ENCODE measurements at places on chromosomes 16 and 17.
A peak's percentile ranks its signal among the peaks of the same experiment; 100 is the strongest.

GRCh38 chr17:83076938-83077337 lies 2.5 kb upstream of the METRNL start:
- no peak for DNase-seq

- no peak for DNase-seq
These were observed 7.0 kb downstream of the TMIGD1 start for GRCh38 chr17:30326809-30327208.

DNA sequence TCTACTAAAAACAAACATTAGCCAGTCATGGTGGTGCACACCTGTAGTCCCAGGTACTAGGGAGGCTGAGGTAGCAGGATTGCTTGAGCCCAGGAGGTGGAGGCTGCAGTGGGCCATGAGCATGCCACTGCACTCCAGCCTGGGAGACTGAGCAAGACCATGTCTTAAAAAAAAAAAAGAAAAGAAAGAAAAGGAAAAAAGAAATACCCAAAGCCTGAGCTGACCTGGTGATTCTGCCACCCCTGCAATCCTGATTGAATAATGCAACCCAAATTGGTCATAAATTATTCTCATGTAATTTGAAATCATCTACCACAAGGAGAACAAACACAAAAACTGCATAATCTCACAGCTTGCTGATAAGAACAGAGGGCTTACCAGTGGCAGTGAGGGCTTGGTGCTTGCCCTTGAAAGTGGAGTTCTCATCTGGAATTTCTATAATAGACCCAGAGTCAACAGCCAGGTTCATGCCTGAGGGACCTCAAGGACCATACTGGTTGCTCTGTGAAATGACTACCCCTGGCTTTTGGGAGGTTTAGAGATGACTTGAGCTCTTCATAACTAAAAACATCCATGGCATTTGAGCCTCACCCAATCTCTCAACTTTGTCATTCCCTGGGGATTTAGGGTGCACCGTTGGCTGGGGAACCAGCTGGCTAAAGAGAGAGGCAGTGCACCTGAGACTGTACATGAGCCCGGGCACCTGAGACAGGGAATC lies 35.4 kb upstream of the TMC5 start:
- no peak for DNase-seq

- DNase-seq = no peak
These were observed 377.5 kb upstream of the DYNLRB2 start for GRCh38 chr16:80163339-80163738.

DNA sequence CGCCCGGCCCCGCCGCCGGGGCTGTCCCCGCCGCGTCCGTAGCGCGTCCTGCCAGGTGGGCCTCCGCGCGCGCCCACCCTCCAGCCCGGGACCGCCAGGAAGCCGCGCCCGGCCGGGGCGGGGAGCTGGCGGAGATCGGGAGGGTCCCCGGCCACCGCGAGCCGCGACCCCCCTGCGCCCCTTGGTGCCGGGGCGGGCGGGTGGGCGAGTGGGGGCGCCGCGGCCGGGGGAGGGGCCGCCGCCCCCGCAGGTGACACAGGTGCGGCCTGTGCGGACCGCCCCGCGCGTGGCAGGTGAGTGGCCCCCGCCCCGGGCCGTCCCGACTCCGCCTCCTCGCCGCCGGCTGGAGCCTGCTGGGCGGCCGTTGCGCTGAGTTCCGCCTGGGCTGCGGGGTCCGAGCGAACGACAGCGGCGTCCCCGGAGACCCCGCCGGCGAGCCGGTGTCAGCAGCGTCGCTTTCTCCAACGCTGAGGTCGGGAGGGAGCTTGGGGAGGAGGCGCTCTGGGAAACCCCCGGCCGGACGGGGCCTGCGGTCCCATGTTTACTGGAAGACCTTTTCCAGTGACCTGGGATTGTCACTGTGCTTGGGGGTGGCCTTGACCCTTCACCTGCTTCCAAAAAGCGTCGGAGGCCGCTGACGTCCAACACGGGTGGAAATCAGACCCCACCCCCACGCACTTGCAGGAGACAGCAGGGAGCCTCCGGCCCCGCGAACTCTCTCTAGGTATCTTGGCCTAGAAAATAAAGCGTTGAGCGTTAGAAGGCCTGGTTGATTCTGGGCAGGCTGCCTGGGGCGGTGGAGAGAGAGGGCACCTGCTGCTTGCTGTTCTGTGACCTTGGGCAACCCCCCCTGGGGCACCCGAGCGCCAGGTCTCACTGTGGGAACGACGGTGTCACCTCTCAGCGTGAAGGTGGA lies 542 bp downstream of the KLHL36 start:
- DNase-seq = peak; percentile 62

DNA sequence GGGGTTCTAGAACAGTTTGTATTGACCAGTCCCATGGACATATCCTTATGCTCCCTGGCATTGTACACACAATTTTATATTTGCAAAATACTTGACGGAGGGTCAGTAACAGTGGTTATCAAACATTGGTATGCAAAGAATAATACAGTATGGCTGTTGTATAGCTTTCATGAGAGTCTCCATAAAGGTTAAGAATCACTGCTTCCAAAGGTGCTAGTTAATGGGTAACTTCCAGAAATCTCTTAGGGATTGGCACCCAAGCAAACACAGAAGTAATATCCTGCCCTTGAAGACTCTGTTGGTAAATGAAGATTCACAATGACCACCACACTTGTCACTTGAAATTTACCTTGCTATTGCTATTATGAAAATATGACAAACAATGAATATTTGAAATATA lies 239.2 kb downstream of the ZFHX3 start:
- no peak for DNase-seq

DNA sequence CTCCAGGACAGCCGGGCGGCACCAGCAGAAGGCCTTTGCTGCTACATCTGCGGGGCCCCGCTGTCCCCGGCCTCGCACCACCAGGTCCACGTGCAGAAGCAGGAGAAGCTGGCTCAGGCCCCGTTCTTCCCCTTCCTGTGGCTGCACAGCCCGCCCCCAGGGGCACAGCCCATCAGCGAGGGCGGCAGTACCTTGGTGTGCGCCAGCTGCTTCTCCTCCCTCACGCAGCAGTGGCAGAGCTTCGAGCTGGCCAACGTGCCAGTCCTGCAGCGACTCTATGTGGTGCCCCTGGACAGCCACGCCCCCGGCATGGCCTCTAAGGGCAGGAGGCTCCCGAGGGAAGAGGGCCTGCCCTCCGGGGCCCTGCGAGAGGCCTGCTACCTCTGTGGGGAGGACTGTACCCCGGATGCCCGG lies 58.3 kb upstream of the CIBAR2 start:
- no peak for DNase-seq

GRCh38 chr17:49360796-49361128 lies 1.3 kb downstream of the ZNF652 start:
- DNase-seq = no peak

DNA sequence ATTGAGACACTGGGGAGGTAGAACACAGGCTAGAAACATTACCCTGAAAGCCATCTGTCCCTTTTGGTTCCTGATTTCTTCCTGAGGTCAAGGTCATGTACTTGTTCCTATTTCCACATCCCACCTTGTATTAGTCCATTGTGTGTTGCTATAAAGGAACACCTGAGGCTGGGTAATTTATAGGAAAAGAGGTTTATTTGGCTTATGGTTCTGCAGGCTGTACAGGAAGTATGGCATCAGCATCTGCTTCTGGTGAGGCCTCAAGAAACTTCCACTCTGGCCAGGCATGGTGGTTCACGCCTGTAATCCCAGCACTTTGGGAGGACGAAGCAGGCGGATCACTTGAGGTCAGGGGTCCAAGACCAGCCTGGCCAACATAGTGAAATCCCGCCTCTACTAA lies 7.4 kb upstream of the MED9 start:
- no peak for DNase-seq

GRCh38 chr17:17342242-17342945 lies 39.2 kb downstream of the NT5M start:
- DNase-seq = no peak

GRCh38 chr16:50372611-50373344 lies 4.0 kb upstream of the BRD7 start:
- DNase-seq = no peak

DNA sequence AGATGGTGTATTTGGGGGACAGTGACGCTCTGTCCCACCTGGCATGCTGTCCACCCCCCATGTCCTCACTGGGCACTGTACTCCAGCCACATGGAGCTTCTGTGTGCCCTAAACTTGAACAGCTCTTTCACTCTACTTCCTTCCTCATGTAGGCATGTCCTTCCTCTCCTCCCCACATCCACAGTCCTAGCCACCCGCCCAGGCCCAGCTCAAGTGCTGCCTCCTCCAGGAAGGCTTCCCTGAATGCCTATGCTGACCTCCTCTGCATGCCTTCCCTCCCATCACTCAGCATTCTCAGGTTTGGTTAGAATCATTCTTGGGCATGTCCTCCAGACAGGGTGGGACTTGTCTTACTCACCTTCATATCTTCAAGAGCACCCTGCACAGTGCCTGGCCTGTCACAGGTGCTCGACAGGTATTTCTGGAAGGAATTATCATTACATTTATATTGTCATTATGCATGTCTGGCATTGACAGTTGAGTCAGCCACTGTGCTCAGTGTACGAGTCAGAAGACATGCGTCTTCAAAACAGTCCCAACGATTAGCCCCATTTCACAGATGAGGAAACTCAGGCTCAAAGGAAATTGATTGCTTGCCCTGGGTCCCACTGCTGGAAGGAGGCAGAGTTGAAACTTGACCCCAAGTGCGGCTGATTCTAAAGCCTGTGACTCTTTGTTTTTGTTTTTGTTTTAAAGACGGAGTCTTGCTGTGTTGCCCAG lies 42.1 kb upstream of the TOB1 start:
- DNase-seq = no peak

DNA sequence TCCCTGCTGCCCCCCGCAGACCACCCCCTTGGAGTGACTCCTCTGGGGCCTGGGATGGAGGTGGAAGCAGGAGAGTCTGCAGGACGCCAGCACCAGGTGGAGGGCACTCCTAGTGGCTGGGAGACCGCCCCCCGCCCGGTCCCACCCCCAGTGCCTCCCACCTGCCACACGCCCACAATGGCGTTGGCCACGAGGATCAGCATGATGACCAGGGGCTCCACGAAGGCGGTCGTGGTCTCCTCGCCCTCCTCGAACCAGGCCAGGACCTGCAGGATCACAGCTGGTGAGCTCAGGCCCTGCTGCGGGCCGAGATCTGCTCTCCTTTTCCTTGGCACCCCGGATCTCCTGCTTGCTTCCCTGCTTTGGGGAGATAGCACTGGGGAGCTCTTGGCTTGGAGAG lies 12.8 kb downstream of the ATP2A3 start:
- DNase-seq = no peak

DNA sequence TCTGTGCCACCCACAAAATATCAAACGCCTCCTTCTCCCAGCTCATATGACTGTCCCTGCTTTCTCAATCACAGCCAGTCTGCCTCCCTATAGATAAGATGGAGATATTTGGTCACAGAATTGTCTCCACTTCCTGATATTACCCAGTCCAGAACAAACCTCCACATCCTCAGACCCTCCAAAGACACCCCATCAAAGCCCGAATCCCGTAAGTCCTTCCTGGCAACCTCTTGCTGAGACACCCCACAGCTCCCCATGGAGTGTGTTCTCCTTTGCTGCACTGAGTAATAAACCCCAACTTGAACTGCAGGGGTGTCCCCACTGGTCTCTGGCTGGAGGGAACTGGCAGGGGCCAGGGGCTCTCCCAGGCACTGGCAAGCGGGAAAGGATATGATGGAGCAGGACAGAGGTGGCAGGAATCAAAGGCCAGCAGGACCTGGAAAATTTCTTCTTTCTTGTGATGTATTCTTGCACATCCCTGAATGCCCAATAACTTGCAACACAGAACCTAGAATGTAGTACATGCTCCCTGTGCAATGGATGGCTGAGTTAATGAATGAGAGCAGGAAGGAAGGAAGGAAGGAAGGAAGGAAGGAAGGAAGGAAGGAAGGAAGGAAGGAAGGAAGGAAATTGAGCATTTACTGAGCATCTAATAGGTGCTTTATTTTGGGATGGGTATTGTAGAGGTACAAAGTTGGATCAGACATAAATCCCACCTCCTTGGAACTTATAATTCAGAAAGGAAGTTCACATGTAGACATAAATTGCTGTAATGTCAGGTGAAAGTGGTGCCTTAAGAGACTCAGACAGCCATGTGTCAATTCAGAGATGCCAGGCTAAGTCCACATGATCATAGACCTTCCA lies 13.9 kb downstream of the TMEM114 start:
- no peak for DNase-seq

DNA sequence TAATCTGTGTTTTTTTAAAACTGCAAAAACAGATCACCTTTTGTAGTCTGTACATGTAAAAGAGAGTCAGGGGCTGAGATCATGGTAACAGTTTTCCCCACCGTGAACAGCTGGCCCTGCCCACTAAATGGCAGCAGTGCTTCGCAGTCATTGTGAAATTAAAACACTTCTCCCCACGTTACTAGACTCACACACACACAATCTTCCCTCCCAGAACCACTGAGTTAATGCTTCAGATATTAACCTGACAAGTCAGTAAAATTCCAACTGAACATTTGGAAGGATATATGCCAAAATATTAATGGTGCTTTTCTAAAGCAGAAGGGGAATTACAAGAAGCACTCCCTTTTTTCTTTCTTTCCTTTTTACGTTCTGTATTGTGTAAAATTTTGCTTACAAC lies 1.2 kb upstream of the CD300LG start:
- no peak for DNase-seq

DNA sequence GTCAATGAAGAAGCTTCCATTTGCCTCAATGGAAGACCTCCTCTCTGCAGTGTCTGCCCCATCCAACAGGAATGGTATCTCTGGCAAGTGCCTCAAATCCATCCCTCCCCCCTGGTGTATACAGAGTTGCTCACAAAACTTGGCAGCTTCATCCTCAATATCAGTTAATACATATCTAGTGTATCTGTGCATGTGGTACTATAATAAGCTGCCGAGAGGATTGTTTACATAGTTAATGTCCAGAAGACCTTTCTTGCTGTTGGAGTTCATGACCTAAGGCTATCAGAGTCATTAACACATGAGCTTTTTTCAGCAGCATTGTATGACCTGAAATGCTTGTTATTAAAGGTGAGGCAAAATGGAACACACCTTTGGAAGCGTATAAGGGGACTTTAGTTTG lies 14.0 kb upstream of the RASL10B start:
- DNase-seq = no peak

GRCh38 chr17:61026818-61027217 lies 349.2 kb downstream of the BCAS3 start:
- DNase-seq = no peak

DNA sequence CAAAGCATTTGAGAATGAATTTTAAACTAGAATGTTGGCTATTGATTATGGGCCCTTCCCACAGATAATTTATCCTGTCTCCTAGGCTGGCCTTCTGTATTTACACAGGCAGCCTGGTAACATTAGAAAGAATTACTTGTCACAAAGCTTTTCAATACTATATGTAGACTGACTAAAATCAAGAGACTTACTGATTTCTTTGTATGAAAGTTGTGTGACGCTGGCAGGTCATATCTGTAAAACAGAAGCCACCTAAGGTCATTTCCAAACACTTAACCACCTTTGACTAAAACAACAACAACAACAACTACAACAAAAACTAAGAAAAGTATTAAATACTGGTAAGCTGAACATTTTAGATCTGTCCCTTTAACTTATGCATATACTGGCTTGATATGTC lies 329.0 kb upstream of the TBX2 start:
- DNase-seq = no peak

- no peak for DNase-seq
These were observed 14.5 kb downstream of the ZFPM1 start for GRCh38 chr16:88467541-88467944.

- DNase-seq = peak; percentile 13
These were observed 44.4 kb downstream of the LYRM1 start for GRCh38 chr16:20944861-20945574.

GRCh38 chr17:1767358-1767757 lies 5.5 kb downstream of the SERPINF1 start:
- no peak for DNase-seq

- DNase-seq = no peak
These were observed 14.5 kb downstream of the KANSL1 start for GRCh38 chr17:46178550-46179214.

All from B cell (primary cell).